A549 treated with Hydrocortisone at 1 μM for 4 hours (cell line): ENCODE measurements at places on chromosomes 11 and 22. TPM values are rescaled to one million over a fixed set of nuclear protein-coding genes. Genes with fewer than 3 reads are reported as not detected.

Gene NEFH
- total RNA-seq = 0.09 to 0.16 TPM (median 0.09 TPM) in 5 replicates

Gene SYT9
- total RNA-seq = 0.07 to 0.22 TPM (median 0.17 TPM) in 5 replicates

Gene TMEM225
- not detected in 5 replicates for total RNA-seq

Gene MYBPC3
- total RNA-seq = 0.06 to 0.07 TPM (median 0.06 TPM) in 4 of 5 replicates, not detected in the other

Gene KRTAP5-9
- total RNA-seq = 0.09 TPM in 1 of 5 replicates, not detected in the others

Gene RIC3
- total RNA-seq = 1.8 to 2.8 TPM (median 2.3 TPM) in 5 replicates

Gene RAB6A
- 50.9 to 73.7 TPM (median 63.8 TPM) in 5 replicates for total RNA-seq

Gene GGT1
- 94.2 to 106 TPM (median 96.3 TPM) in 5 replicates for total RNA-seq
